Placental epithelial cell (primary cell): ENCODE measurements at places on chromosomes 12 and 14. TPM values are rescaled to one million over a fixed set of nuclear protein-coding genes. Genes with fewer than 3 reads are reported as not detected.

Gene HNRNPA1
- 373 and 422 TPM in 2 replicates for total RNA-seq

Gene ZBTB42
- 6.3 and 9.8 TPM in 2 replicates for total RNA-seq

Gene DAO
- total RNA-seq: not detected in 2 replicates

Gene SMAGP
- total RNA-seq: 7.9 and 14.5 TPM in 2 replicates

Gene TAS2R46
- 2.5 and 2.7 TPM in 2 replicates for total RNA-seq

Gene NYNRIN
- 116 and 153 TPM in 2 replicates for total RNA-seq
